ENCODE measurements at places on chromosomes 7 and 10. TPM values are rescaled to one million over a fixed set of nuclear protein-coding genes. Genes with fewer than 3 reads are reported as not detected.
A peak's percentile ranks its signal among the peaks of the same experiment; 100 is the strongest.

Gene HYAL4
- 0.34 TPM for total RNA-seq

DNA sequence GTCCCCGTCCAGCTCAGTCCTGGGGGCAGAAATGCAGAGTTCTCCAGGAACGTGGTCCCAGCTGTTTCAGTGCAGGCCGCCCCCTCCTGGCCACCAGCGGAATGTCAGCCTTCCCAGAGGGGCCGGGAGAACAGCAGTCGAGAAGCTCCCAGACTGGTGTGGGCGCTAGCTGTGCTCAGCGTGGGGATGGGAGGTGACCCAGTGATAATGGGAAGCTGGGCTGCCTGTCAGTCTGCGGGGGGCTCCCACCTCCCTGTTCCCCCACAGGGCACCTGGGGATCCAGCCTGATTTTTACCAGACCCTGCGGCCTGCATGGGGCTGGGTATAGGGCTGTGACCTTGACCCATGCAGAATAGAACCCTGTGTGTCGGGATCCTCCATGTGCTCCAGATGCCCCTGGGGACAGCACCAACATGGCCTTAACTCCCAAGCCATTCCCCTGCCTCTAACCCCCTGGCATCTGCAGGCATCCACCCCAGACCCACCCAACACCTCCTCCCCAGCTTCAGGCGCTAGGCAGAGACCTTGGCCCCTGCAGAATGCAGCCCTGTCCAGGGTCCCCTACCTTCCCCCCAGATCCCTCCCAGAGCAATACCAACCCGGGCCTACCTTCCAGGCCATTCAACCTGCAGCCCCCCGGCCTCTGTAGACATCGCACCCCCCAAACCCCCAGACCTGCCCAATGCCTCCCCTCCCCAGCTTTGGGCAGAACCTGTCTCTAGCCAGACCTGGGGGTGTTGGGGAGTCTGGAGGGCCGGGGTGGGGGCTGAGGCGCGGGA is 880 bp upstream of the ELN start:
- peak; percentile 73 for DNase-seq

Gene FAM25C
- total RNA-seq: not detected

Gene EPHA1
- total RNA-seq: 2.9 TPM

DNA sequence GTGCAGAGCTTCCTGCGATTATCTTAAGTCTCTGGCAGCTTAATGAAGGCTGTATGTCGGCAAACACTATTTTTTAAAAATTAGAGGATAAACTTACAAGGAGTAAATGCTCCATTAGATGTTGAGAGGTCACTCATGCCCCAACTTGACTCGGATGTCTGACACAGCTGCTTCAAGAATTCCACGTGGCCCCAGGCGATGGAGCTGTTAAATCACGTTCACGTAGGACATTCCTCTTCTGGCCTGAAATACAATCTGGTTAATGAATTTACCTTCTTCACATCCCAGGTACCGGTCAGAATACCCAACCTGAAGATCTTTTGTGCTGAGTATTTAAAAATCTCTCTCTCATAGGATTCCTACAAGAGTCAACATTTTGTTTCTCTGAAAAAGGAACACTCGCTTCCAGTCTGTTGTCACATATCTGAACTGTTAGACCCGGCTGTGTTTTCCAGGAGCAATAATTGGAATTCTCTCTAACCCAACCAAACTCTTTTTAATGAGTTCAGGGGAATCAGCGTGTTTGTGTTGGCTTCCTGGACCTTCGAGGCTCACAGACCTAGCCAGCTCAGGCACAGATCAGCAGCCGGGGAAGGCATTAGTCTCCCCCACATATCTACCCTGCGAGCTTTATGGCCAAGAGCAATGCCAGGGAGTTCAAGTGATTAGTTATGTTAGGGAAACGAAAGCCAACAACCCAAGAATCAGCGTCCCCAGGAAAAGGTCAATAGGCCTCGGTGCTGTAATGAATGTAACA is 284.9 kb downstream of the FGFR2 start:
- no peak for DNase-seq

Gene HOXA6
- total RNA-seq: not detected

Measured in activated CD4-positive, alpha-beta memory T cell treated with anti-CD3 and anti-CD28 coated beads for 36 hours (primary cell).